Left lung (tissue), 14 donors: ENCODE measurements at places on chromosomes 5 and 9. TPM values are rescaled to one million over a fixed set of nuclear protein-coding genes. Genes with fewer than 3 reads are reported as not detected.

Gene ZNF300
- 26.6 TPM for polyA plus RNA-seq

Gene ZNF454
- 8.5 TPM for polyA plus RNA-seq

Gene INSL6
- polyA plus RNA-seq, result 1.2 TPM

- no peak for DNase-seq
These were observed 68.8 kb downstream of the ITGA1 start for GRCh38 chr5:52856564-52856963.

DNA sequence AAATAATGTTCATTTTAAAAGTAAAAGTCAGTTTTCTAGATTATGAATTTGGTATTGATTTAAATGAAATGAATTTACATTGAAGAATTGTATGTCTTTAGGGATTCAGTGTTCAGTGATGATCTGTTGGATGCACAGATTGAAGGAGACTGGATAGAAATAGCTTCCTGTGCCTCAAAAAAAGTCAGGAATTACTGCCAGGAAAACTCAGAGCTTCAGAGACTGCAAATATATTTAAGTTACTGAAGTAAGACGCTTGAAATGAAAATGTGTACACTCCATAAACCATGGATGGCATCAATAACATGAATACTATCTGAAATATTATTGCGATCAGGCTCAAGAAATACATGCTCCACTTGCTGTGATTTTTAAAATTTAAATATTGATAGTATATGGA lies 60.3 kb downstream of the ADCY2 start:
- no peak for DNase-seq

DNA sequence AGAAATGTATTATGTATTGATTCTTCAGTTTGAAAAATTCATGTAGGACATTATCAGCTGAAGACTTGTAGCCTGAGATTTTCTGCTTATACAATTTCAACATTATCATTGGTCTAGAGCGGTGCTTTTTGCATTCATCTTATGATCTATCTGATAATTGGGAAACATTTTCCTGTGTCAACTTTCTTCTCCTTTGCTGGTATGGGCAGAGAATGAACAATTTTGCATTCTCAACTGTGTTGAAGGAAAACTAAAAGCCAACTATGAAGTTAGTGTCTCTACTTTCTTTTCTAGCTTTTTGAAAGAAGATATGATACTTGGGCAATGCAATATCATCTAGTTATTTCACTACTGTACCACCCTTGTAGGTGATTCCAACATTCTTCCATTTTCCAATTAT lies 10.3 kb downstream of the ZFR start:
- DNase-seq, result no peak
